GM04503 (cell line): ENCODE measurements at places on chromosomes 6 and 20.

DNA sequence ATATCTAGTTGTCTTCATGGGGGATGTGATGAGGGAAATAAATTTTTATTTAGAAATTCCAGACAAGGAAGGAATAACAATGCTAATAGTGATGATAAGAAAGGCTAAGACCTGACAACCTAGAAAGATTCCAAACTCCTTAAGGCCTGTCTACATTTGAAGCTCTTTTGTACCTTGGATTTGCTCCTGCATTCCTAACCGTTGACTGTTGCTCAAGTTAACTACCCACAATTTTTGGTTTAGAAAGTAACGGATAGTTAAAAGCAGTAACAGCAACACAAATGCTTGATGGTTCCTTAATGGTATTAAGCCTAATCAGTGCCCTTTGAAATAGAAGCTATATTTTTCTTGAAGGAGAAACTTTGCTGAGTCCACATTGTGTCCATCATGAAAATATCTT is 52.9 kb downstream of the TRMT11 start:
- DNase-seq: no peak

- DNase-seq: no peak
Measured at GRCh38 chr20:38608188-38608587, 6.6 kb downstream of the ARHGAP40 start.

DNA sequence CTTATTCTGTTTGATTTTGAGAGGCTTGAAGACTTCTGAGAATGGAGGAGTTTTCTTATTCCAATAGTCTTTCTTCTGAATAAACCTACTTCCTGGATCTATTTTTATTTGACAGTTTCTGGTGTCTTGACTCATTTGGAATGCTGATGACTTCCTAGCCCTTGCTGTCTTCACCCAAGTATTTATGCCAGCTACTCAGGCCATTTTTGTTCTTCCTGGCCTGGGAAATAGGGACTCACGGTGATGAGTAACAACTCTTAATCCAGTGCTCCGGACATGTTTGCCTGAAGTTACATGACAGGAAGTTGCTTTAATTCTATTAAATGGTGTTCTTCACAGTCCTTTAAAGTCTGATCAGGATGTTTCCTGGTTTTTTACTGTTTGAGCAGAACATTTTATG is 272.1 kb upstream of the EYS start:
- peak; percentile 47 for DNase-seq

DNA sequence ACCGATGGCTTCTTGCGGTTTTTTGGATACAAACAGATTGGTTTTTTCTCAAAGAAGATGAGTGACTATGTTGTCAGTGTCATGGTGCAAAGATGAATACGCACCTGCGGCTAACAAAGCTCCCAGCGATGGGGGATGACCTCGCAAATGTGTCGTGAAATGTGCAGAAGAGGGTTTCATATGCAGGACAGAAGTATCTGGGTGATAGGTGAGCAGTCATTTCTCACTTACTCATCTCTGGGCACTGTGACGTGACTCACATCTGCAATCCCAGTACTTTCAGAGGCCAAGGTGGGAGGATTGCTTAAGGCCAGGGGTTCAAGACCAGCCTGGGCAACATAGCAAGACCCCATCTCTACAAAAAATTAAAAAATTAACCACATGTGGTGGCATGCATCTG is 216.3 kb downstream of the ERMARD start:
- no peak for DNase-seq

GRCh38 chr6:101663100-101663499 is 269.6 kb downstream of the GRIK2 start:
- DNase-seq: no peak

GRCh38 chr6:8839626-8840025 is 404.3 kb upstream of the SLC35B3 start:
- no peak for DNase-seq

DNA sequence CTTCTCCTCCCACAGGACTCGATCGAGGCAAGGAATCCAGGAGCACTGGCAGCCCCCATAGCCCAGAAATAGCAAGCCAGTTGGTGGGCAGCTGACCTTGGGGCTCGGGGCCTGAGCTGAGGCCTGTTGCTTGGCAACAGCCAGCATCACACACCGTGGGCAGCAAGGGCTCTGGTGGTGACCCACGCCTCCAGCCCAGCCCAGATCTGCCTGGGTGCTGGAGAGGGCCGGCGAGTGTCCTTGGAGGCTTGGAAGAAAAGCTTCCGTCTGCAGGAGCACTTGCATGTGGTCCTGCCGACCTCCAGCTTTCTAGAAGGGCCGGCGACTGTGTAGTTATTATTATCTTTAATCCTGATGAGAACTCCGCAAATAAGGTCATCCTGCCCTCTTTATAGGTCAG is 67.3 kb downstream of the STK35 start:
- no peak for DNase-seq
